ENCODE measurements at places on chromosomes 7 and 10.

- DNase-seq, result no peak
These were observed 167.7 kb upstream of the INHBA start for GRCh38 chr7:41870461-41871138.

- DNase-seq, result no peak
These were observed 110.4 kb downstream of the RAMP3 start for GRCh38 chr7:45268013-45268412.

GRCh38 chr10:121870413-121870812 is 57.4 kb downstream of the ATE1 start:
- no peak for DNase-seq

- DNase-seq, result no peak
These were observed 18.7 kb upstream of the SLF2 start for GRCh38 chr10:100894033-100894432.

DNA sequence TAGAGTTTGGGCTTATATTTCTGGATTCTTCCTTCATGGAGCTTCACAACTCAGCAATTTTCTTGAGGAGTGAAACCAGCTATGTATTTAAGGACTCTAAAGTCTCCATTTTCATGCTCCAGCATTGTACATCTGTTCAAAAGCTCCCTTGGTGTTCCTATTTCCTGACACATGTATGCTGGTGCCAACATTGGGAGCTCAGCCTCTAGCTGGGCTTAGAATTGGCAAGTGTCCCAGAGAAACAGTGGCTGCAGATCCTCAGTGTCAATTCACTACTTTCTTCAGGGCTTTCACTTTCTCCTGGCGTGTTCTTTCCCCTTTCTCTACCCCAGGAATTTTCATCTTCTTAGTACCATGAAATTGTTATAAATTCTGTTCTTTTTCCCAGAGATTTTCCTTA is 103.1 kb downstream of the ZNF467 start:
- no peak for DNase-seq

- no peak for DNase-seq
These were observed 484.2 kb downstream of the PLXNA4 start for GRCh38 chr7:132092106-132092505.

GRCh38 chr10:114337510-114338462 is 66.5 kb downstream of the AFAP1L2 start:
- no peak for DNase-seq

GRCh38 chr7:31720366-31720765 is 33.4 kb downstream of the PPP1R17 start:
- no peak for DNase-seq

- DNase-seq, result no peak
These were observed 139.7 kb upstream of the PCBD1 start for GRCh38 chr10:71028066-71028465.

DNA sequence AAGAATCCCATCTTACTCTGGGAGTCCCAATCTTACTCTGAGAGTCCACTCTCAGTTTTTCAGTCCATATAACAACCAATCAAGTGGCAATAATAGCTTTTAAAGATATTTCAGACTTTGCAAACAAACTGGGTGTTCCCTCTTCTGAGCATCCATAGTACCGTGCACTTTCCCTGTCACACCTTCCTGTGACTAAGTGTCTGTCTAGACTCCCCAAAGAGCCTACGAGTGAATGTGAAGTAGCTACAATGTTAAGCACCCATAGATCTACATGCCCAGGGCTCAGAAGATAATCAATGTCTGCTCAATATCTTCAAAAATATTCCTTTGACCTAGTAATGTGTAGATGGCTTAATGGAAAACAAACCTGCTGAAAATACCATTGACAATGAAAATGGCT is 95.6 kb upstream of the ASAH2 start:
- no peak for DNase-seq

DNA sequence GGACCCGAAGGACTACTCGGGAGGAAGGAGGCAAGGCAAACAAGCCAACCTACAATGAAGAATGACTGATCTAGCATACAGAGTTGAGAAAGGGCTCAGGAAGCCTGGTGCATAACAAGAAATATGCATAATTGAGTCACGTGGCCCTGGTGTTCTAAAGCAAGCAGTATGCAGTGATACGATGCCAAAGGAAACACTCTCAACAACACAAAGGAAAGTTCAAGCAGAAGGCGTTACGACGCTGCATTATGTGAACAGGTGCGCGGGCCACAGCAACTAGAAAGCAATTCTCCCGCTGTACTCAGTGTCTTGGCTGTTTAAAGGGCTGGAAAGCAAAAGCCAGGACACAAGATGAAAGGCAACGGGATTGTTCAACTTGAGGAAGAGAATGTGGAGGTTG is 100.8 kb downstream of the PRTFDC1 start:
- DNase-seq, result no peak

- no peak for DNase-seq
These were observed 85.8 kb upstream of the PRKCQ start for GRCh38 chr10:6665847-6666246.

DNA sequence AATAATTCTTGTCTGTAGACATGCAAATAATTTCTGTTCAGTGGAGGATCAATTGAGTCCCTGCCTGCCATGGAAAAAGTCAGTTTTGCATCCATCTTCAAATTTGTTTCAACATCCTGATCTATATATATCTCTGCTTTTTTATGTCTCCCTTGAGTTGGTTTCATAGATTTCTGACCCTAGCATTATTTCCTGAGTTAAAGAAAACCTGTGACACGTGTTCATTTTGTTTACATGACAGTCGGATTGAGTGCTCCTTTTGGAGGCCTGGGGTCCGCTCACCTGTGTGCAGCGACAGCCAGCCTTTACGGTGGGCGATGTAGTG is 674 bp downstream of the MRPS24 start:
- DNase-seq, result no peak

- no peak for DNase-seq
These were observed 29.3 kb upstream of the ERCC6 start for GRCh38 chr10:49568235-49568634.

- no peak for DNase-seq
These were observed 148.7 kb upstream of the MKI67 start for GRCh38 chr10:128274938-128275337.

DNA sequence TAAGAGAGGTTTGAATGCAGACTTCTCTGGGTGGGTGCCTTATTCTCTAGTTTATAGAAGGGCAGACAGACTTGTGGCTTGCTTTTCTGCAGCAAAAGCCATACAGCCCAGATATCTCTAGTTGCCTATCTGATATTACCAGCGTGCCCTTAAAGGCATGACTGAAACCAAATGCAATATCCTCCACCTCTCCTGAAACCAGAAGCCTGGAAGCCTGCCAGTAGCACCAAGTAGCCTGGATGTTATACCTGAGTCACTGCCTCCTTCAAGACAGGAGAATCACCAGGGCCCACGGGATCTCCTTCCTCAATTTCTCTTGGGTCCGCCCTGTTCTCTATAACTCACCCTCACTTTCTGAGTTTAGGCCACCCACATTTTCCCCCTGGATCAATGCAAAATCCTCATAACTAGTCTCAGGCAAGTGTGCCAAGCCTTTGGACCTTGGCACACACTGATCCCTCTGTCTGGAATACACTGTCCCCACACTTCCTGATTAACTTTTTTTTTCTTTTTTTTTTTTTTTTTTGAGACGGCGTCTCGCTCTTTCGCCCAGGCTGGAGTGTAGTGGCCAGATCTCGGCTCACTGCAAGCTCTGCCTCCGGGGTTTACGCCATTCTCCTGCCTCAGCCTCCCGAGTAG is 638.4 kb downstream of the GALNT17 start:
- DNase-seq, result no peak

GRCh38 chr7:5695727-5696345 is 85.6 kb downstream of the RNF216 start:
- no peak for DNase-seq

- no peak for DNase-seq
These were observed 28.3 kb downstream of the STMP1 start for GRCh38 chr7:135690566-135690965.

DNA sequence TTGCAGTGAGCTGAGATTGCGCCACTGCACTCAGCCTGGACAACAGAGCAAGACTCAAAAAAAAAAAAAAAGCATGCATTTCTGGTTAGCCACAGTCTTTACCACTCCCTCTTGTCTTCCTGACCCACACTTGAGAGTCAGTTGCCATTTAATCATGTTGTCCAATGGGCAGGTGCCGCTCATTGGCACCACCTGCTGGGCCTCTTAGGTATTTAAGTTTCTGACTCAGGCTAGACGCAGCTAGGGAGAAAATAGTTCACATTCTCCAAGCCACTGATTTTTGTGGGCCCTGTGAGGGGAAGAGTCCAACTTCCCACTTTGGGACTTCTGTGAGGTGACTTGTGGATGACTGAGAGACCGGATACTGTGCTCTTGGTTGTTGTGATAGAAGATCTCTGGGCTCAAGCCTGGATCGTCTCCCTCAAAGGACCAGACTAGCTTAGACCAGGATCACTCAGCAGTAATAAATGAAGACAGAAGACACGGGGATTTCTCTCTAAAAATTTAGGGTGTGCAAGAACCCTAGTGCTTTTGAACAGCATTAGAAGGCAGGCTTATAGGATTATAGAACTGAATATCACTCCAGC is 26.8 kb upstream of the SORCS3 start:
- DNase-seq, result no peak

DNA sequence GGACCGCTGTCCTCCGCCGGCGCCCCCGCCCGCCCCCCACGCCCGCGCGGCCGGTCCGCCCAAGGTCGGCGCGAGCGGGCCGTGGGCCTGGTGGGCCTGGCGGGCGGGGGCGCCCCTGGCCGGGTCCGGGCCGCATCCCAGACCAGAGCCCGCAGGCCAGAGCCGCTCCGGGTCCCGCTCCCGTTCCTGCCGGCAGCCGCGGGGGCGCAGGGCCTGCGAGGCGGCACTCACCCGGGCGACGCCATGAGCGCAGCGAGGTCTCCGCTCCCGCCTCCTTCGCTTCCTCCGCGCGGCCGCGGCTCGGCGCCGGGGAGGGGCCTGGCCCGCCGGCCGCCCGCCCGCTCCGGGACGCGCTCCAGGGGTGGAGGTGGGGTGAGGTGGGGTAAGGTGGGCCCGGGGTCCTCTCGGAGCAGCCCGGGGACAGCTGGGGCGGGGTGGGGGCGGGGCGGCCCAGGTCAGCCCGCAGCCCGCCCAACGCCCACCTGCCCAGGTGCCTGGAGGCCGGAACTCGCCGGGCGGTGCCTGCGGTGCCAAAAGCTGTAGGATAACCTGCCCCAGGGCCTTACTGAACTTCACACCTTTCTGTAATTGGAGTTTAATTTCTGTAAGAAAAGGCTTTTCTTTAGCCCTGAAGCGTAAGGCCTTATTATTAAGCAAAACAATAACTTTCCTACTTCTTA is at the start of gene URGCP:
Gene URGCP, minus strand, starts transcription at position 266 of the 680 bp plus-strand sequence. Its CDS starts 21 bp downstream, at position 245.
- no peak for DNase-seq

- no peak for DNase-seq
These were observed 150.4 kb downstream of the PARD3 start for GRCh38 chr10:34664706-34665105.

- no peak for DNase-seq
These were observed 20.8 kb downstream of the ACSM6 start for GRCh38 chr10:95214793-95215192.

GRCh38 chr10:28331841-28332240 is 29.0 kb upstream of the MPP7 start:
- no peak for DNase-seq

GRCh38 chr7:5139998-5140397 is 50.0 kb upstream of the WIPI2 start:
- no peak for DNase-seq

- DNase-seq, result no peak
These were observed 64.0 kb downstream of the MTPAP start for GRCh38 chr10:30284865-30285594.
